A549 treated with GW870086 at 1 μM for 4 hours (cell line): ENCODE measurements at places on chromosomes 7 and 10. TPM values are rescaled to one million over a fixed set of nuclear protein-coding genes. Genes with fewer than 3 reads are reported as not detected.

SLC16A12 gene
- total RNA-seq = 0.19 to 0.78 TPM (median 0.32 TPM) in 5 replicates

STK31 gene
- 0.39 to 1.1 TPM (median 0.66 TPM) in 5 replicates for total RNA-seq

SFXN4 gene
- total RNA-seq = 44.0 to 49.5 TPM (median 47.7 TPM) in 5 replicates

SPDYE11 gene
- total RNA-seq = not detected in 5 replicates

ADGRA1 gene
- 0.16 to 0.43 TPM (median 0.24 TPM) in 5 replicates for total RNA-seq

GJC3 gene
- 0.12 to 0.43 TPM (median 0.23 TPM) in 4 of 5 replicates, not detected in the other for total RNA-seq

SEC23IP gene
- 37.0 to 57.6 TPM (median 45.7 TPM) in 5 replicates for total RNA-seq

OR2A1 gene
- not detected in 5 replicates for total RNA-seq

WEE2 gene
- total RNA-seq = not detected in 5 replicates

FFAR4 gene
- total RNA-seq = 0.11 to 0.30 TPM (median 0.16 TPM) in 5 replicates

BMPER gene
- 4.3 to 7.3 TPM (median 5.1 TPM) in 5 replicates for total RNA-seq

UTF1 gene
- 0.12 TPM in 1 of 5 replicates, not detected in the others for total RNA-seq

GARS1 gene
- 138 to 161 TPM (median 147 TPM) in 5 replicates for total RNA-seq

FAM25G gene
- total RNA-seq = 1.3 to 2.7 TPM in 2 of 5 replicates, not detected in the others

IFIT3 gene
- total RNA-seq = 4.6 to 6.2 TPM (median 6.0 TPM) in 5 replicates

H2BK1 gene
- not detected in 5 replicates for total RNA-seq

TMEM270 gene
- total RNA-seq = 0.32 TPM in 1 of 5 replicates, not detected in the others

SPDYE1 gene
- not detected in 5 replicates for total RNA-seq

CALN1 gene
- not detected in 5 replicates for total RNA-seq

DNAJC1 gene
- total RNA-seq = 22.8 to 28.9 TPM (median 27.4 TPM) in 5 replicates

KLF14 gene
- 0.09 TPM in 1 of 5 replicates, not detected in the others for total RNA-seq

RNF32 gene
- total RNA-seq = 1.2 to 2.0 TPM (median 1.6 TPM) in 5 replicates

TMEM209 gene
- 13.4 to 17.6 TPM (median 13.7 TPM) in 5 replicates for total RNA-seq

ACTR3C gene
- 0.36 TPM in 1 of 5 replicates, not detected in the others for total RNA-seq

HOXA11 gene
- 0.55 to 0.80 TPM (median 0.70 TPM) in 5 replicates for total RNA-seq

PSPH gene
- 23.7 to 30.8 TPM (median 27.4 TPM) in 5 replicates for total RNA-seq

MGAM2 gene
- 0.01 to 0.02 TPM in 2 of 5 replicates, not detected in the others for total RNA-seq

CH25H gene
- 0.19 to 0.38 TPM (median 0.22 TPM) in 5 replicates for total RNA-seq

AP4M1 gene
- 12.9 to 15.9 TPM (median 14.6 TPM) in 5 replicates for total RNA-seq

NPSR1 gene
- total RNA-seq = not detected in 5 replicates

SUPV3L1 gene
- total RNA-seq = 31.3 to 38.2 TPM (median 33.9 TPM) in 5 replicates

KBTBD2 gene
- 23.4 to 27.3 TPM (median 26.3 TPM) in 5 replicates for total RNA-seq

CNPY1 gene
- not detected in 5 replicates for total RNA-seq

CYP2C19 gene
- total RNA-seq = 0.05 TPM in 1 of 5 replicates, not detected in the others

NACAD gene
- total RNA-seq = 0.10 to 0.28 TPM (median 0.23 TPM) in 5 replicates

WIPF3 gene
- total RNA-seq = 0.35 to 0.84 TPM (median 0.61 TPM) in 5 replicates

ZNF33B gene
- total RNA-seq = 5.5 to 7.5 TPM (median 6.1 TPM) in 5 replicates

GPRIN2 gene
- 30.6 to 40.9 TPM (median 37.8 TPM) in 5 replicates for total RNA-seq

HIP1 gene
- total RNA-seq = 16.8 to 25.3 TPM (median 22.2 TPM) in 5 replicates

PTN gene
- not detected in 5 replicates for total RNA-seq

PRLHR gene
- total RNA-seq = not detected in 5 replicates

ENO4 gene
- 0.13 to 0.54 TPM (median 0.18 TPM) in 4 of 5 replicates, not detected in the other for total RNA-seq

RHOBTB1 gene
- total RNA-seq = 8.8 to 11.8 TPM (median 11.4 TPM) in 5 replicates

TMEM236 gene
- 0.02 to 0.05 TPM (median 0.05 TPM) in 4 of 5 replicates, not detected in the other for total RNA-seq

MMD2 gene
- not detected in 5 replicates for total RNA-seq

MLXIPL gene
- total RNA-seq = 1.2 to 1.5 TPM (median 1.3 TPM) in 5 replicates

ASCC1 gene
- 31.3 to 39.4 TPM (median 33.8 TPM) in 5 replicates for total RNA-seq

PLEKHS1 gene
- 0.03 TPM in 3 of 5 replicates, not detected in the others for total RNA-seq

CRYGN gene
- total RNA-seq = not detected in 5 replicates

LLCFC1 gene
- total RNA-seq = not detected in 5 replicates

ICA1 gene
- total RNA-seq = 0.74 to 1.4 TPM (median 1.1 TPM) in 5 replicates

THSD7A gene
- total RNA-seq = 1.3 to 3.0 TPM (median 2.2 TPM) in 5 replicates

BLVRA gene
- 72.7 to 85.8 TPM (median 77.5 TPM) in 5 replicates for total RNA-seq

DTX2 gene
- 33.1 to 37.3 TPM (median 34.4 TPM) in 5 replicates for total RNA-seq

RABGEF1 gene
- total RNA-seq = 23.9 to 26.8 TPM (median 25.3 TPM) in 5 replicates

MOGAT3 gene
- total RNA-seq = not detected in 5 replicates
